ENCODE measurements at places on chromosomes 12 and 14.

DNA sequence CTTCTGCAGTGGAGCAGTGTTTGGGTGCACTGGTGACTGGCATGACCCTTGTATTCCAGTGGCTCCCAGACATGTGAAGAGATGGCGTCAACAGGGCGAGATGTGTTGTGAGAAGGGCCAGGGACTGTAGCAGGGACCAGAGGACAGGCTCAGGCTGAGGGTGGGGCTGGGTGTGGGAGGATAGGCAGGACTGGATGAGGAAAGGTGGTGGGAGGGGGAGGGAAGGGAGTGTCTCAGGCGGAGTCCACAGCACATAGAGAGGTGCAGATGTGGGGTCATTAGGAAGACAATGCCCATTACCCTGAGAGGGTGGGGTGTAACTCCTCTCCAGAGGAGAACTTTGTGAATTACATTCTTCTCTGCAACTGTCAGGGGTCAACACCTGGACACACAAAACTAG, 78.5 kb downstream of the DICER1 start:
- no peak for DNase-seq

DNA sequence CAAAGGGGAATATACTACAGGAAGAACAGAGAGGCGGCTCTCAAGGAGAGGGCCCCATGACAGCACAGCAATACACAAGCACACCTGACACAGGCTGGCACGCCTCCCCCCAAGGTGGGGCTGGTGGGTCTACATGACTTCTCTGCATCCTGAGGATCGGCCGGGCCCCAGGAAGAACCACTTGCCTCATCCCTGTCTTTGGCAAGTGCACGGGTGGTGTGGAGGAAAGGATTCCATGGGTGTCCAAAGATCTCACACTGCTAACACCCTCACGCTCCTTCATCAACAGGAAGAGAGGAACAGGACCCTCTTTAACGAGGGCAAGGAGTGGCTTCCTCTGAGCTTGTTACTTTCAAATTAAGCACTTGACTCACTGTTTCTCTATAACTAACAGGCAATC, 7.3 kb downstream of the VAMP1 start:
- no peak for DNase-seq

DNA sequence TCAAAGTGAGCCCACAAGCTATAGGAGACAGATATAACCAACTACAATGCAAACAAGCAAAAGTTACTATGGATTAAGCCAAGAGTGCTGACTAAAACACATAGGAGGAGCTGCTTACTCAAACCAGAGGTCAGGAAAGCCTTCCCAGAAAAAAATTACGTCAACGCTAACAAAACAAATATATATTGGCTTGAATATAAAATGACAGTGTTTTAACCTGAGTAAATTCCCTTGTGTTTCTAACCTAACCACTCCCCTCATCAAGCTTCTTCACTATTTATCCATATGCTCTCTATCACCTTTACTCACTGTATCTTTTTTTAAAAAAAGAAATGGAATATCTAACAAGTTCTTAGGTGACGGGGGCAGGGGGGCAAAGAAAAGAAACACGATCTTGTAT, 115.9 kb downstream of the MED13L start:
- DNase-seq, result no peak

GRCh38 chr12:100584256-100584655, 10.8 kb downstream of the GAS2L3 start:
- no peak for DNase-seq

GRCh38 chr14:71729596-71729995, 202.6 kb upstream of the RGS6 start:
- DNase-seq, result no peak

DNA sequence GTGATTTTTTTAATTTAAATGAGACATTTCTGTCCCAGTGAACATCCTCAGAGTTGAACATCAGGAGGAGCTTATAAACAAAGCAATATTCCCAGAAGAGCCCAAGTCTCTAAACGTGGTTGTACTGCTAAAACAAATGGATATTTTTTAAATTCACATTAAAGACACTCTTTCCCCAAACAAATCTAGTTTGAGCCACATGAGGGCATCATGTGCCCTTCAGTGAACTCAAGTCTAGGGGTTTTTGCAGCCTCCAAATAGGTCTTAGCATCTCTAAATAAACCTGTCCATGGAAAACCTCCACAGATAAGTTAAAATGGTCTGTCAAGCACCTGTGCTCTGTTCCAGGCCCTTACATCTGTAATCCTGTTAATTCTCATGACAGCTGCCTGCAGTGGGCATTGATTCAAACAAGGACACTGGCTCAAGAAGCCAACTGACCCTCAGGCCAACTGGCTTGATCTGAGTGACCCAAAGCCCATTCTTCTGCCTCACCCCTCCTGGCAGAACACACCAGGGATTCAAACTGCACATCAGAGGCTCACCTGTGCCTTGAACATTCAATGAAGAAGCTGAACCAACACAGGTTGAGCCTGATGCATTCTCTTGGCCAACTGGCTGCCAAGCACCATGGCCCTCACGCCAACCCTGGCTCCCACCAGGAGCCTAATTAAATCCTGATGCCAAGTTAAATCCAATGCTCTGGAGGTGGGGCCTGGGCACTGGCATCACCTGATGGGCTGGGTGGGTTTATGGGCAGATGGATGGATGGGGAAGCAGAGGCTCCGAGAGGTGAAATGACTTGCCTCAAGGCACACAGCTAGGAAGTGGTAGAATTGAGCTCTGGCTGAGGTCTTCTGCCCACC, 8.6 kb downstream of the ISCU start:
- no peak for DNase-seq

- no peak for DNase-seq
These were observed 2.7 kb downstream of the ERP29 start for GRCh38 chr12:112015938-112016337.

DNA sequence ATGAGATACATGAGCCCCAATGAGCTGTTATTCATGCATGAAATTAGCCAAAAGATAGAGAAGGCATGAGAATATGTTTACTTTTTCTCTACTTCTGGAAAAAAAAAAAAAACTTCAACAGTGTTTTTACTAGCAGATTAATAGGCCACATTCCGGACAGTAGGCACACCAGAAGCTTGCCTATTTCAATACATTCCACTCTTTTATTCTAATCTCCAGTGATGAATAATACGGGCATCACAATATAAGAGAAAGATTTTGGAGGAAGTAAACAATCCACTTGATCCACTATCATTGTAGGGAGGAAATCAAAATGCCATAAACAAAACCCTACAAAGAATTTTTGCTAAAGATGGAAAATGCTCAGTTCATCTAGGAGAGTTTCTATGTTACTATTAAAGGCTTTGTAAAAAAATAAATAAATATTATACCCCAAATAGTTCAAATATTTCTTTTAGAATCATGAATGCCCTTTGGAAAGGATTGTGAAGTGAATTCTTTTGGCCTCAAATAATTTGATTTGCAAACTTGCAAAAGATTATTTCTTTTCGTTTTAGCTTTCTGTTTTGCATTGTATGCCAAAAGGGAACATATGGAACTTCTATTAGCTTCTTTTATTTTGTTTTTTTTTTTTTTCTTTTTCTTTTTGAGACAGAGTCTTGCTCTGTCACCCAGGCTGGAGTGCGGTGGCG, 232.6 kb downstream of the EPS8 start:
- DNase-seq, result no peak

- DNase-seq, result no peak
These were observed 64.6 kb downstream of the KIF21A start for GRCh38 chr12:39378341-39378740.

GRCh38 chr14:29709490-29709889, 218.2 kb downstream of the PRKD1 start:
- DNase-seq, result no peak

DNA sequence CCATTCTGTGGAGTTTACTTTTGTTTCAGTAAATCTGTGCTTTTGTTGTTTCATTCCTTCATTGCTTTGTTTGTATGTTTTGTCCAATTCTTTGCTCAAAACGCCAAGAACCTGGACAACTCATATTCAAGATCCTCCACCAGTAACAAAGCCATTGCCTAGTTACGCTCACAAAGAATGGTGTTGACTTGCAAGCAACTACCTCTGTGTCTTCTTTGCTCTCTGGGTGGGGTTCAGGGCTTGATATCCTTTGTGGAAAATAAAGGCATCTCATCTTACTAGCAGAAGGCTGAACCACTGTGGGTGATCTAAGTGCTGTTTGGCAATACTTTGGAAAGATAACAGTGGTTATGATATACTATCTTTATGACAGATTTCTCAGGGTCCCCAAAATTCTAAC, 233.4 kb upstream of the ABCD2 start:
- DNase-seq, result no peak

DNA sequence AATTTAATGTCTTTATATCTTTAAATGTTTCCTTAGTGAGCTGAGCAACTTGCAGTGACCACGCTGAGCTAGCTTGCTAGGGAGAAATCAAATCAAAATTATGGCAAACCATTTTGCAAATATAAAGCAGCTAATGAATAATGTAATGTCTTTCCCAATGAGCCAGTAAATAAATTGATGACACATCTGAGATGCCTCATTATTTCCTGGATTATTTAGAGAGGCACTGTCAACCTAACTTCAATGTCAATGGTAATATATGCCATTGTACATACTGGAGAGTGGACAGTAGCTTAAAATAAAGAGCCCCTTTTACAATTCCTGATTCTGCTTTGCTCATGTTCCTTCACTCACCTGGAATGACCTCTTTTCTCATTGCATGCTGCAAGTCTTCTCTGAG, 182.6 kb downstream of the PHLDA1 start:
- no peak for DNase-seq

DNA sequence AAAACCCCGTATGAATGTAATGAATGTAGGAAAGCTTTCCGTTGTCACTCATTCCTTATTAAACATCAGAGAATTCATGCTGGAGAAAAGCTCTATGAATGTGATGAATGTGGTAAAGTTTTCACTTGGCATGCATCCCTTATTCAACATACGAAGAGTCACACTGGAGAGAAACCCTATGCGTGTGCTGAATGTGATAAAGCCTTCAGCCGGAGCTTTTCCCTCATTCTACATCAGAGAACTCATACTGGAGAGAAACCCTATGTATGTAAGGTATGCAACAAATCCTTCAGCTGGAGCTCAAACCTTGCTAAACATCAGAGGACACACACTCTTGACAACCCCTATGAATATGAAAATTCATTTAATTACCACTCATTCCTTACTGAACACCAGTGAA, 23.8 kb downstream of the ZNF891 start:
- no peak for DNase-seq

GRCh38 chr14:96893966-96894622, 96.9 kb downstream of the VRK1 start:
- no peak for DNase-seq

- no peak for DNase-seq
These were observed 2.0 kb downstream of the SP1 start for GRCh38 chr12:53381731-53382630.

- no peak for DNase-seq
These were observed 298.1 kb upstream of the FOXG1 start for GRCh38 chr14:28468191-28469151.

- no peak for DNase-seq
These were observed 123.2 kb downstream of the WIF1 start for GRCh38 chr12:64997858-64998257.

- DNase-seq, result no peak
These were observed 80.0 kb downstream of the ST8SIA1 start for GRCh38 chr12:22254478-22254877.

DNA sequence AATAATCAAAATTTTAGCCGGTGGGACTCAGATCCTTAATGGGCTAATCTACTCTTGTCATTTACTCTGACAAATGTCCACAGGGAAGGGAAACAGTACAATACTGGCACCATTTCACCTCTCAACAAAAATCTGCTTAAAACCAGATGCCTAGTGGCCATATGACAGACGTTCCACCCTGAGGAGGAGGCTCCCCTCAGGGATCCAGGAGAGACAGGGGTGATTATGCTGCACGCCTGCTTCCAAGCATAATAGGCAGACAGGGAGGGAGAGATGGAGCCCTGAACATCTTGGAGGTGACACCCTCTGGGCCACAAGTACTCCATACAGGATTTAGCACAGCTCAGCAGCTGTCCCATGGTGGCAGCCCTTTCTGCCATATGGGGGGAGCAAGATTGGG, 24.8 kb upstream of the AKAP6 start:
- no peak for DNase-seq

DNA sequence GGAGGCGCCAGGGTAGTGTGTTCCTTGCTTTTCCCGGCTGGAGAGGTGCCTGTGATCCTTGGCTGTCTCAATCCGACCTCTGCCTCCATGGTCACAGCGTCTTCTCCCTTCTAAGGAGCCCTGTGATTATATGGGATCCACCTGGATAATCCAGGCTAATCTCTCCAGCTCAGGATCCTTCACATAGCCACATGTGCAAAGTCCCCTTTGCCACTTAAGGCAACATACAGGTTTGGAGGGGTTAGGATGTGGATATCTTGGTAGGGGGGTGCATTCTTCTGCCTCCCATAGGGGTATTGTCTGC, 1.2 kb upstream of the HVCN1 start:
- no peak for DNase-seq

DNA sequence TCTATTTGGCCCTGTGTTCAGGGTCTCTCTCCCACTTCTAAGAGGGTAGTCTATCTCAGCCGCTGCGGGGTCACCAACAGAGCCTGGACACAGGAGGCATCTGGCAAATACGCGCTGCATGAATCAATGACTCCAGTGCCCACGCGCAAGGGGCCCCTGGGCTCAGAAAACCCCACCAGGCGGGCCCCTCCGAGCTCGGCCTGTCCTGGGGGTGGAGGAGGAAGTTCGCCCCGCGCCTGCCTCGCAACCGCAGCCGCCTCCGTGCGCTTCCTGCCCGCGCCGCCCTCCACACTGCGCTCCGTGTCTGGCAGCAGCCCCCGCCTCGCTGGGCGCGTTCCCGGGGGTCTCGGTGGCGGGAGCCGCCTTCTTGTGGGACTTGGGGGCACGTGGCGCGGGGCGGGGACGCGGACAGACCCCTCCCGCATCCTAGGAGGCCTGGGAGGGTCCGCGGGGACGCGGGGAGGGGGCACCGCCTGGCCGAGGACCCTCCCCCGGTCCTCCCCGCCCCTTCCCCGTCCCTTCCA, 811 bp upstream of the FBRSL1 start:
- DNase-seq, result peak; percentile 28

- DNase-seq, result no peak
These were observed 5.4 kb downstream of the IFFO1 start for GRCh38 chr12:6550294-6551062.

DNA sequence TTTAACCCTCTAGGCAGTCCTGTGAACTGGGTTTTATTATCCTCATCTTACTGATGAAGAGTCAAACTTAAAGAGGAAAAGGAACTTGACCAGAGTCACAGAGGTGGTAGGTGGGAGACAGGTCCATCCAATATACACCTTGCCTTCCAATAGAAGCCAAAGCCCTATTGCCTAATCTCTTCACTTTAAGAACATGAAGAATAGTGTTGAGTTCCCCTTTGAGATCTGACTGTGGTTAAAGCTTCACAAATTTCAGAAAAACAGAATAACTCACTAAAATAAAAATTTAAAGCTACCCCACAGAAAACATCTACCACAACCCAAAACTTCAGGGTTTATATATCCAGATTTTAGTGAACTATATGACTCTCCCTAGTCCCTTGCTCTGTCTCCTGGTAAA, 115.4 kb downstream of the ETV6 start:
- no peak for DNase-seq

DNA sequence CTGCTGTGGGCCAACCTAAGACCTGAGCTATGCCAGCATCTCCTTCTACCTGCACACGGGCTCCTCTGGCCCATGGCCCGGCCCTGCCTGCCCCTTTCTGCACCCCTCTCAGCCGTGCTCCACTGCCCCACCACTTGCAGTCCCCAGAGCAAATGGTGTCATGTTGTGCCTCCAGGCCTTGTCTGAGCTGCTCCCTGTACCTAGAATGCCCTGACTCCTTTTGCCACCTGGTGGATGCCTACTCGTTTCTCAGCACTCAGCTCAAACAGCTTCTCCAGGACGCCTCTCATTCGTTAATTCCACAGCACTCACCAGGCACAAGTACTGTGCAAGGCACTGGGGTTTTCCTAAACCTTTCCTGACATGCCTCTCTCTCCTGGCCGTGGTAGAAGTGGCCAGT, 63.2 kb upstream of the PNMA1 start:
- no peak for DNase-seq
